ENCODE measurements at places on chromosomes 11 and 22.

GRCh38 chr11:65181569-65182257 is at the start of gene CAPN1:
Gene CAPN1 (plus strand): TSS chr11:65181928. CDS start chr11:65182702, 774 bp downstream.
- peak; percentile 55 for DNase-seq

- no peak for DNase-seq
Observed at GRCh38 chr11:74279256-74279655, 32.2 kb downstream of the P4HA3 start.

GRCh38 chr11:46402957-46403902 is 11.7 kb upstream of the CHRM4 start:
- DNase-seq: no peak

GRCh38 chr11:60261014-60261413 is 18.1 kb upstream of the MS4A4E start:
- no peak for DNase-seq

DNA sequence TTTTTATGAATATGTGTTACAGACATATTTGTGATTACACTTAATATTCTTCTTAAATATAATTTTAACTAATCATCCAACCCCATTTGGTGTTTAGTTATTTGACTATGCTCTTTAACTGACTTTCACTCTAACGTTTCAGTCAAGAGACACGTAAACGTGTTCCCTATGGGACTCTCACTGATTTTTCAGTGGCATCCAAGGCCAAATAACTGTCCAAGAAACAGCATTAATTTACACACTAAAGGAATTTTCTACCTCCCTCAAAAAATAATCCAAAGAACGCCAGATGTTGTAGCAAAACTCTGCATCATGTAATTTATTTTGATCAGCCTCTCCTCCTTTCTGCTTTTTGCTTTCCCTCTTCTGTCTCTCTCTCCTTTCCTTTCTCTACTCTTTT is 44.0 kb upstream of the NOX4 start:
- DNase-seq: no peak

DNA sequence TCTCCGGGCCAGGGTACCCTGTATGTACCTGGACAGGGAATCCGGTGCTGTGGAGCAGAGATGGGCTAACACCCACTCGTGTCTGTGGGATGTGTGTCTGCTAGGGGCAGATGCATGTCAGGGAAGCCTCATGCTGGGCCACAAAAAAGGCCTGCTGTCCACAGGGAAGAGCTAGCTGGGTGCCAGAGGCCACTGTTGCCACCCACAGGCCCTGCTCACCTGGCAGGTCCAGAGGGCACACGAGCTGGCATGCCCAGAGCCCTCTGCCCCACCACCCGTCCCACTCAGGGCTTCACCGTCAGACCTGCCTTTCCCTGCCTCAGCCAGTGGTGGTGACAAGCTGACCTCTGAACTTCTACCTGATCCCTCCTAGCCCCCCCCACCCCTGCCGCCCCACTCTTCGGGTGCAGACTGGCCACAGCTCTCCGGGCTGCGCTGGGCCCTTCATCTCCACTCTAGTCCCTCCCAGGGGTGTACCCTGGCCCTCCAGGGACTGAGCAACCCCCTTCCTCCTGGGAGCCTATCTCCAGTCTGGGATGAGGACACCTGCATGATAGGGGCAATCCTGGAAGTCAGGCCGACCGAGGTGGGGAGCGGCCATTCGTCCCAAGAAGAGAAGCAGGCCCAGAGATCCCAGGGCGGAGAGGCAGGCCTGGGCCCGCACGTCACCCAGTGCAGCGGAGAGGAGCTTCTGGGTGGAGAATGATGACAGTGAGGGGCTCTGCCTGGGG is 1.4 kb downstream of the SLC25A22 start:
- no peak for DNase-seq

DNA sequence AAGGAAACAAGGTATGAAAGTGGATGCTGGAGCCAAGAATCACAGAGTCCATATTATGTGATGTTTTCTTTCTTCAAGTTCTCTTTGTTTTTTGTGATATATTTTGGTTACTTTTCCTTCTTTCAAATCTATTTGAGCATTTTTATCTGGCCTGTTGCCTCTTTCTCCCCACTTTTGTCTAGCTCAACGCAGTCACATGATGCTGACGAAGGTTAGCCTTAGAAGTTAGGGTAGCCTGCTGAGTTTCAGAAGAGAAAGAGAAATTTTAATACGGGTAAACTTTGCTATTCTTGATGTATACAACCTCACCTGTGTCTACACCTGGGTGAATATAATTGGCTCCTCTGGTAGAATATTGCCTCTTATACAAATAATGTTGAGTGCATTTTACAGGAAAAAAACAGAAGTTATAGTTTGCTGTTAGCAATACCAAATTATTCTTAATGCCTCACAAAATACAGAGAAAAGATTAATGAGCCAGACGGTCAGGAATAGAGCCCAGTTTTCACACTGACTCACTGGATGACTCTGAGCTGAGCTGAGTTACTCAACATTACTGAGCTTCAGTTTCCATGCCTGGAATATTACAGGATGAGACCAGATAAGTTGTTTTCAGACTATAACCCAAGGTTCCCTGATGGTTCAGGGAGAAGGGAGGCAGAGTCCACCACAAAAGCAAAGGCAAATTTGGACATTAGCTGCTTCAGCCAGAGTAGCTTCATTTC is 161.6 kb upstream of the BDNF start:
- no peak for DNase-seq

DNA sequence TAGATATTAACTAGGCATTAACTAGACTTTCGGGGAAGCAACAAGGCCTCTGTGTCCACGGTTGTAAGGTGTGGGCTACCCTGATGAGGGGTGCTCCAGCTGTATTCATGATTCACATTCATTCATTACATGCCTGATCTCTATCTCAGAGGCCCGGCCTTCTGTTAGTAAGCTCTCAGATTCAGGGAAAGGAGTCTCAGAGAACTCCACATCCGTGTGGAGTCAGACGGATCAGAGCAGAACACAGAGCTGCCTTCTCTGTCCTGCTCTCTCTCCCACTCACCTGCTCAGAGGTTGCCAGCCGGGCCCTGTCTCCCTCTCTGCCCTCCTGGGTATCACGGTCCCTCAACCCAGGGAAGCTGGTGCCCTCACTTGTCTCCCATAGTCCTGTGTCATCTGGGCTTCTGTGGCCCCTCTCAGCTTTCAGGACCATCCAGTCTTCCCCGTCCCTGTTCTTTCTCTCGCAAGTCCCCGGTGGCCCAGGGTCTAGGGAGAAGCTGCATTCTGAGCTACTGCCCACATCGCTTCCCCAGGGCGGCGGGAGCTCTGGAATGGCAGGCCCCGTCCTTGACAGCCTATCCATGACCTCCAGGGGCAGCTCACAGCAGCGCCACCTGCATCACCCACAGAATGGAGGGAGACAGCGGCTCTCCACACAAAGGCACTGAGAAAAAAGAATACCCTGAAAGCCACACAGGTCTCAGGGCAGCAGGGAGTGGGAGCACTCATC is 4.3 kb downstream of the TP53AIP1 start:
- no peak for DNase-seq

DNA sequence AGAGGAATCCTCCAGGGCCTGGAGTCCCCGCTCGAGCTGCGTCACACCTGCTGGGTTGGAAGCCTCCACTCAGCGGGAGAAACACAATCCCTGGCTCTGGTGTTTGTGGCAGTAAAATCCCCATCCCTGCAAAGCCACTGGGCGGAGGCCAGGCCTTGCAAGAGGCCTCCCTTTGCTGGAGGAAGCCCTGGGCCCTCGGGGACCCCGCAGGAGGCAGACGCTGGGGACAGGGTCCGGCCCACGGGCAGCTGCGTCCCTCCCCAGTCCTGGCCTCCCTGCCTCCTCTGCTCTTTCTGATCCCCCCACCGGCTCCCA is 194.7 kb downstream of the BRD1 start:
- DNase-seq: peak; percentile 26

All from nephron progenitor cell (in vitro differentiated cells).